T follicular helper cell (primary cell): ENCODE measurements at places on chromosomes 3 and 15.

GRCh38 chr15:100190675-100191074, 151.1 kb downstream of the ADAMTS17 start:
- DNase-seq = no peak

DNA sequence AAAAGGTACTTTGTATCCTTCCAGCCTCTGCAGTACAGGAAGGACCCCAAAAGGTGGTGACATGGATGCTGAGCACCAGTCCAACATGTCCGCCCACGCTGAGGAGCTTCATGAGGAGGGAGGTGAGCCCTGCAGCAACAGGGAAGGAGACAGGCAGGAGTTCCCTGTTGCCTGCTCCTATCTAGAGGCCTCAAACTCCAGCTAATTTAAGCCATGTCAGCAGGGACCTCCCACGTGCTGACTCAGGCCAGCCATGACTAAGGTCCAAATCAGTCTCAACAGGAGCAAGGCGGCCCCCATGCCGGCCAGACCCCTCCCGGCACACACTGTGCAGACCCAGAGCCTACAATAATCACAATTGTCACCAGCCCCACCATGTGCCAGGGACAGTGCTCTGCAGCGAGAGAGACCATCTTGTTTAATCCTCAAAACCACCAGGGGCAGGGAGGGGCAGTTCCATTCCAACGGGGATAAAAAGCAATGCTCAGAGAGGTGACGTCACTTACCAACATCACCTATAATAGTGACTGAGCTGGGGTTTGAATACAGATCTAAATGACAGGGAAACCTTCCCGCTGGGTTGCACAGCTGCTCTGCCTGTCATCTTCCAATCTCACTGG, 54.5 kb upstream of the GATA2 start:
- no peak for DNase-seq

DNA sequence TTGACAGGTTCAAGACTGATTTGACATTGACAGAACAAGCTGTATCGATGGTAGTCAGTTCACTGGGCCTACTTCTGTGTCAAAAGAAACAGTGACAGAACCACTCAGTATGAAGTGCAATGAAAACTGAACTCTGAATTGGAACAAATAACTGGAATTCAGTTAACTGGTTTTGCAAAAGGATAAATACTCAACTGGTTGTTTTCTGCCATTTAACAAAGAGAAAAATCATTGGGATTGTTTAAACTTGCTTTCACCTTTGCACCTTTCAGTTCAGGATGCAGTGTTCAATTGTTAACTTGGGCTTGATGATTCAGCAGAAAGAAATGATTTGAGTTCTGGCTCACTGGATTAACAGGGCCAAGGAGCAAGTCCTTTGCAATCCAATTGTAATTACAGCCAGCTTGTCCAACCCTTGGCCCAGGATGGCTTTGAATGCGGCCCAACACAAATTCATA, 4.9 kb downstream of the BTD start:
- DNase-seq = no peak

DNA sequence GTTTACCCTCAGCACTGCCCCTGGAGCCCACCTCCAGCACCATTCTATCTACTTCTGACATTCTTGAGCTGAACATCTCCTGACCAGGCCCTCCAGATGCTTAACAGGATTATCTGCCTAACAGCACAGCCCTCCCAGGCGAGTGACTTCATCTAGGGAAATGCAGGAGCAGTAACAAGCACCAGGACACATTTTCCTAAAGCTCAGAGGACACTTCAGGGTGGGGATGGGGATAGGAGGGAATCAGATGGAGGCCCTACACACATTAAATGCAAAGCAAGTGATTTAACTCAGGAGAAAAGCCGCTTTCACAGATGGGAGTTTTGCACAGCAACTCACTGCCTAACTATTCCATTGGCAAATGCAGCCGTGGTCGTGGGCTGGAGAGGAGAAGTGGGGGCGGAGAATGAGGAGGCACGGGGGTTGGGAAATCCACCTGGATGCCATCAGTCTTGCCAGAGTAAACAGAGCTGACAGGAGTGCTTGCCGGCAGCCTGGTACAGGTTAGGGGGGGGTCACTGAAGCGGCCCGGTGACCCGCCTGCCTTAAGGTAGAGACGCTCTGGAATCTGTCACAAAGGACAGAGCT, 21.3 kb upstream of the BNC1 start:
- DNase-seq = no peak

- DNase-seq = no peak
These were observed 434.4 kb downstream of the NR2F2 start for GRCh38 chr15:96764946-96765345.

GRCh38 chr15:29670998-29671981, 151.0 kb downstream of the TJP1 start:
- DNase-seq = no peak

GRCh38 chr15:94620632-94621031, 389.3 kb downstream of the MCTP2 start:
- DNase-seq = no peak
